ENCODE measurements at places on chromosomes 13 and 19. TPM values are rescaled to one million over a fixed set of nuclear protein-coding genes. Genes with fewer than 3 reads are reported as not detected.

MRI1 gene
- total RNA-seq = 22.3 TPM

ZNF564 gene
- total RNA-seq = 9.1 TPM

POU2F2 gene
- 0.11 TPM for total RNA-seq

NLRP9 gene
- not detected for total RNA-seq

HSD17B14 gene
- total RNA-seq = 6.2 TPM

ILF3 gene
- 73.7 TPM for total RNA-seq

TNFAIP8L1 gene
- total RNA-seq = 96.2 TPM

INSR gene
- total RNA-seq = 37.6 TPM

SOX1 gene
- not detected for total RNA-seq

KIR2DL4 gene
- total RNA-seq = not detected

ICAM4 gene
- 0.11 TPM for total RNA-seq

ZNF726 gene
- total RNA-seq = 2.0 TPM

CPB2 gene
- total RNA-seq = not detected

SLC17A7 gene
- total RNA-seq = 0.22 TPM

GFY gene
- not detected for total RNA-seq

TBXA2R gene
- 2.6 TPM for total RNA-seq

PRR22 gene
- 0.33 TPM for total RNA-seq

NCLN gene
- 23.4 TPM for total RNA-seq

RXFP2 gene
- total RNA-seq = not detected

KCNC3 gene
- 0.43 TPM for total RNA-seq

LGALS4 gene
- total RNA-seq = 0.34 TPM

SIGLEC12 gene
- total RNA-seq = not detected

MBD3L2 gene
- not detected for total RNA-seq

C19orf67 gene
- total RNA-seq = not detected

ADGRE3 gene
- not detected for total RNA-seq

GRIN3B gene
- 0.33 TPM for total RNA-seq

ZNF865 gene
- total RNA-seq = 0.60 TPM

BRME1 gene
- total RNA-seq = 0.22 TPM

LACC1 gene
- total RNA-seq = 10.9 TPM

KLK7 gene
- total RNA-seq = not detected

KIR3DL1 gene
- not detected for total RNA-seq

APOC1 gene
- total RNA-seq = 1.5 TPM

DKKL1 gene
- total RNA-seq = 0.43 TPM

FFAR3 gene
- not detected for total RNA-seq
